T-helper 2 cell treated with Interferon-gamma antibody and Interleukin-4, amounts not matched to agents 5 μg/mL and 100 μg/mL, for 36 hours (primary cell): ENCODE measurements at places on chromosomes 12 and 14.

DNA sequence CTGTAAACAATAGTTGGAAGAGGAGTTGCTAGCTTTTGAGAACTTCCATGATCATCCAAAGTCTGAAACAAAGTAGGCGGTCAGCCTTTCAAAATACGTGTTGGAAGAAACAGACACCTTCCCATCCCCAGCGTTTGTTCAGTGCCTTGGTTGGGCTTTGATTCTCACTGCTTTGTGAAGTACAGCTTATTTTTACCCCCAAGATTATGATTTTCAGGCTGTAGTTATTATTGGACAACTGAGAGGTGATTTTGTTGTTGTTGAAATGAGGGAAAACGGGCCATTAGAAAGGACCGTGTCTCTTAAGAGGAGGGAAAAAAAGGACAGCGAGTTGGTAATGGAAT lies 921 bp upstream of the CEP83 start:
- peak overlapping the region; percentile 89 for H3K4me3 ChIP-seq
- H3K27me3 ChIP-seq: peaks cover 13% of the 10 kb centered on the region
- H3K4me1 ChIP-seq: peaks cover 27% of the 10 kb centered on the region
- no peak for DNase-seq

DNA sequence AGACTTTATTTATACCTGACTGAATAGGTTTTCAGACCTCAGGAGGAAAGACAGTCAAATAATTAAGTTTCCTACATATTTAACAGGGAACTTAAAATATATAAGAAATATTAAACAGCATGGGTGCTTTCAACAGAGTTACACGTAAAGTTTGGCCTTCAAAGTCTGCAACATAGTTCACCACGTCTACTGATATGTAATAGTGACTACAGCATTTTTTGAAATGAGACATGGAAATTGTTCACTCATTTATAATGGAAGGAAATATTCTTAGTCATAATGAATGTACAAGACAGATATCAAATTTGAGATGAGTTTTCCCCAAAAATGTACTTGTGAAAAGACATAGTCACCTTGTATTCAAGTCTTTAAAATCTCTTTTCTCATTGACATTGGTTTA lies 56.7 kb upstream of the KCNMB4 start:
- no peak for DNase-seq
- H3K27me3 ChIP-seq: no peaks in the 10 kb centered on the region
- peaks cover 22% of the 10 kb centered on the region for H3K36me3 ChIP-seq
- no peak overlapping the region for H3K4me3 ChIP-seq
- no peak overlapping the region for H3K27ac ChIP-seq

- DNase-seq: no peak
- H3K4me3 ChIP-seq: no peak overlapping the region
- H3K4me1 ChIP-seq: peaks cover 4% of the 10 kb centered on the region
These were observed 504.9 kb upstream of the CCDC196 start for GRCh38 chr14:65981192-65981843.

DNA sequence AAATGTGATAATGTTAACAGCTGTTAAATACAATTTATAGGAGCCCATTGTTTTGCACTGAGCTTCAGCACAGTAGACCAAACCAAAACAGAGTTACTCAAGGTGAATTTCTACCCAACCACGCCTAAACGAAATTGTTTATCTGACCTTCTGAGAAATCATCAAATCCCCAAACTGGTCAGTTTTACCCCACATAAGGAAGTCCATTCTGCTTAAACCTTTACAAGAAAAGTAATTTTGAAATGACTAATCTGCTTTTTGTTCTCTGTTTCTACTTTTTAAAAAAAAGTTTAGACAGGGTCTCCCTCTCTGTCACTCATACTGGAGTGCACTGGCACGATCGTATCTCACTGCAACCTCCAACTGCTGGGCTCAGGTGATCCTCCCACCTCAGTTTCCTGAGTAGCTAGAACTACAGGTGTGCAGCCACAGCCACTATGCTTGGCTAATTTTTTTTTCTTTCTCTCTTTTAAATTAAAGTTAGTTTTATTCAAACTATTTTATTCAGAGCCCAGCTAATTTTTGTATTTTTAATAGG lies 1.4 kb upstream of the RNF10 start:
- DNase-seq: no peak
- H3K4me1 ChIP-seq: peaks cover 36% of the 10 kb centered on the region
- H3K4me3 ChIP-seq: no peak overlapping the region
- H3K27me3 ChIP-seq: no peaks in the 10 kb centered on the region

DNA sequence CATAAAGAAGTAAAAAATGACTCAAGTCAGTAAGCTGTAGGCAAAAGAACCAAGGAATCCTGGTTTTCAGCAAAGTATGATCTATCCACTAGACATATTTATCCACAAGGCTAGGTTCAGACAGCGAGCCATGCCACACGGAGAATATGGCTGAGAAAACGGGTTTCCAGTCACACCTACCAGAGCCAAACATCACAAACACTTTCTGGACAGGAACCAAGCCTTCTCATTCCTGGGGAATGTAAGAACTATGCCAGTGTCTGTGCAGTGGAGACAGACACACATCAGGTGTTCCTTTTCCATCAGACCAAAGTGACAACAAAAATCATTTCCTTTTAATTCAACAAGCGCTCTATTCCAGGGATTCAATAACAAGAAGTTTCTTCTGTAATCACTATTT lies 41.1 kb downstream of the AREL1 start:
- DNase-seq: no peak
- peaks cover 6% of the 10 kb centered on the region for H3K4me1 ChIP-seq
- H3K27ac ChIP-seq: no peak overlapping the region
- no peak overlapping the region for H3K4me3 ChIP-seq

- no peaks in the 10 kb centered on the region for H3K36me3 ChIP-seq
- H3K4me1 ChIP-seq: peaks cover 13% of the 10 kb centered on the region
- H3K27me3 ChIP-seq: peaks cover 67% of the 10 kb centered on the region
- DNase-seq: peak; percentile 63
- no peak within 1 kb of the TSS for H3K27ac ChIP-seq
These were observed at the start of gene ITGA7 for GRCh38 chr12:55707841-55708694. Gene ITGA7 (minus strand): TSS chr12:55707904. CDS start chr12:55707682, 222 bp downstream.

DNA sequence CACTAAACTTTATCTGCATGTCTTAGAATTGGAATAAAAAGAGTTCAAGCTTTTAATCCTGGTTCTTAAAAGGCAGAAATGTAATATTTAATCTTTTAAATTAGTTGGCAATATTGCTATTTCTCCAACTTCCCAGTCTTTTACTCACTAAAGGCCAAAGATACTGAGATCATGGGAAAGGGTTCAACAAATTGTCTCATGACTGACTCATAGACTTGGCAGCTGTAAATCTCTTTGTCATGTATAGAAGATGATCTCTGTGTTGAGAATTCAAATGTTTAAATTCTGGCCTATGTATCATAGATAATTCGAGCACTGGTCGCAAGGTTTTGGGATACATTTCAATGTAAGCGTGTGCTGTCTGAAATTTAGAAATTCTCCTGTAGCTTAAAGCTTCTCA lies 40.1 kb upstream of the STRAP start:
- H3K4me1 ChIP-seq: no peaks in the 10 kb centered on the region
- no peaks in the 10 kb centered on the region for H3K36me3 ChIP-seq
- no peak for DNase-seq
- H3K27me3 ChIP-seq: peaks cover 8% of the 10 kb centered on the region

DNA sequence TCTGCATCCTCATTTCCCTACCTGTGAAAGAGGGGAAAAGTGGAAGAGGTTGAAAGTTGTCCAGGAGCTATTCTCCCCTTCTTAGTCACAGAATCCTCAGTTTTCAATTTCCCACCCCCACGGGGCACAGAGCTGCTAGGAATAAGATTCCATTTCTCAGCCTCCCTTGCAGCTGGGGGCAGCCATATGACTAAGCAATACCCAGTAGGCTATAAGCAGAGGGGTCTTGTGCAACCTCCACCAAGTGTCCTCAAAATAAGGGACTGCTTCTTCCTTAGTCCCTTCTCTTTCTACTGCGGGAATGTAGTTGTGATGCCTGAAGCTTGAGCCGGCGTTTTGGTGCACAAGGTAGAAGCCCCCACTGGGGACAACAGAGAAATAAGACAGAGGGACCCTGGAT lies 40.9 kb downstream of the VWF start:
- peaks cover 5% of the 10 kb centered on the region for H3K27me3 ChIP-seq
- H3K36me3 ChIP-seq: no peaks in the 10 kb centered on the region
- DNase-seq: no peak
- H3K27ac ChIP-seq: no peak overlapping the region
- H3K4me3 ChIP-seq: no peak overlapping the region

- H3K36me3 ChIP-seq: peaks cover 47% of the 10 kb centered on the region
- peak overlapping the region; percentile 100 for H3K4me3 ChIP-seq
- peaks cover 7% of the 10 kb centered on the region for H3K27me3 ChIP-seq
- DNase-seq: peak; percentile 92
- peaks cover 59% of the 10 kb centered on the region for H3K4me1 ChIP-seq
These were observed 717 bp downstream of the UBC start for GRCh38 chr12:124913474-124914391.

GRCh38 chr14:65042731-65043372 lies 56.2 kb downstream of the FNTB start:
- DNase-seq: no peak
- H3K4me1 ChIP-seq: peaks cover 13% of the 10 kb centered on the region
- H3K27ac ChIP-seq: no peak overlapping the region

GRCh38 chr12:27260746-27261145 lies 16.7 kb downstream of the STK38L start:
- no peaks in the 10 kb centered on the region for H3K27me3 ChIP-seq
- H3K4me3 ChIP-seq: no peak overlapping the region
- no peak for DNase-seq
- H3K4me1 ChIP-seq: peaks cover 18% of the 10 kb centered on the region
- peaks cover 10% of the 10 kb centered on the region for H3K36me3 ChIP-seq
- no peak overlapping the region for H3K27ac ChIP-seq

DNA sequence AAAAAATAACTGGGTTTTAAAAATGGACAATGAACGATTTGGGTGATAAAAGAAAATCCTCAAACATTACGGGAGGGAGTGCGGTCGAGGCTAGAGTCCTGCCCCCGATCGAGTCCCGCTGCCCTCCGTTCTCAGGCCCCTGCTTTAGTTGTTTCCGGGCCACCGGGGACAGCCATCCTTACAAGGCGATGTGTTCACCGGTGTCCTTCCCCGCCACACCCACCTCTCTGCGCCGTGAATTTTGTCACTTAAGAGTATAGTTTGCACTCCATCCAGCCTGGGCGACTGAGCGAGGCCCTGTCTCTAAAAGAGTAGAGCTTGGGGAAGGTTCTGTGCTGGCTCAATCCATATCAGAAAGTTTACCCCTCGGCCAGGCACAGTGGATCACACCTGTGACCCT lies 2.9 kb downstream of the ULK1 start:
- H3K27ac ChIP-seq: peak overlapping the region; percentile 55
- H3K27me3 ChIP-seq: no peaks in the 10 kb centered on the region
- H3K36me3 ChIP-seq: no peaks in the 10 kb centered on the region
- H3K4me3 ChIP-seq: peak overlapping the region; percentile 43
- no peak for DNase-seq

DNA sequence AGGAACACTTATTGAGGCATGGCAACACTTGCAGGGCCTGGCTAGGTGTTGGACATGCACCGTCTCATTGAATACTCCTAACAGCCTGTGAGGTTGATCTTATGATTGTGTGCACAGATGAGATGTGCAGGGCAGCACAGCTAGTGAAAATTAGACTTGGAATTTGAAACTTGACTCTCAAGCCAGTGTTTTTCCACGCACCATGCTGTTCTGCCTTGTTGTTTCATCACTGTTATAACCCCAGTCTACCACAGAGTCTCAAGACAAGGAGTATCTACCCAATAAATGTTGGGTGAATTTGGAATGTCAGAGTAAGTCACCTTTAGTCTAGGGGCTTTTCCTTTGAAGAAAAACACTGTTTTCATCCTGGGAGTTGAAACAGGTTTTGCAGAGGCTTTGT lies 55.8 kb upstream of the LRIG3 start:
- H3K27me3 ChIP-seq: no peaks in the 10 kb centered on the region
- H3K36me3 ChIP-seq: no peaks in the 10 kb centered on the region
- no peaks in the 10 kb centered on the region for H3K4me1 ChIP-seq
- no peak for DNase-seq

- no peaks in the 10 kb centered on the region for H3K36me3 ChIP-seq
- H3K4me3 ChIP-seq: no peak overlapping the region
- H3K27ac ChIP-seq: no peak overlapping the region
- peaks cover 2% of the 10 kb centered on the region for H3K27me3 ChIP-seq
These were observed 163.6 kb upstream of the GSC start for GRCh38 chr14:94933486-94933885.

DNA sequence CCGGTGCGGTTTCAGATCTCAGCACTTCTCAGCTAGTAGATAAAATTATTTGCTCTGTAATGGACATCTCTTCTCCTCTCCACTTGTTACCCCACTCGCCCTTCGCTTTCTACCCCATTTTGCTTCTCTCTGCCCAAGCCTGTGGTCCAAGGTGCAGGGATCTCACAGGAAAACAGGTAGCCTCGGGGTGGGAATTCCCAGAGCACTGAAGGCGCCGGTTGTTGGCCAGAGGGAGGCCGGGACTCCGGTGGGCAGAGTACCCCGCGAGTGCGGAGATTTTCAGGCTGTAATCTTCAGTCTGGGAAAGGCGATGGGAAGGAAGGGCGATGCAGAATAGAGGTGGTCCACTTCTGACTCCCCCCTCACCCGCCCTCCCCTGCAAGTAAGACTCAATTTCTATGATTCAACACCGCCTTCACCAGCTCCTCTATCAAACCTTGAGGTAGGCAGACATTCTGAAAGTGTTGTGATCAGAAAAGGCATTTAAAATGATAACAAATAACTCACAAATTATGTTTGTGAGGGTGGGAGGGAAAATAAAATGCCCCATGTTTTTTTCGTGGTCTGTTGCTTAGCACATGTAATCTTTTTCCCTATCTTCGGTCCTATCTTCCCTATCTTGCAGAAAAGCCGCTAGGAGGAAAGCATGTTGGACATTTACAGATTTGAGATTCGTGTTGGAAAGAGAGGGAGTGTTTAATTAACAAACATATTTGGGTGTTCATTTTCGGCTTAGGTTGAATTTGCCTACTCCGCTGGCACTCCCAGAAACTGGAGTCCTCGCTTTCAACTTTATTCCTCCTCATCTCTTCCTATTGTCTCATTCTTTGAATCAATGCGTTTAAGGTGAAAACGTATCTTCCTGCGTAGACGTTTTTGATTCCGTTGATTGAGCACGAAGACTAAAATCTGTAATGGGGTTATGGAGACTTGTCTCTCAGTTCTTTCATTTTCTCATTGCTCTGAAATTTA lies 8.5 kb downstream of the FOXG1 start:
- H3K4me1 ChIP-seq: no peaks in the 10 kb centered on the region
- H3K27ac ChIP-seq: no peak overlapping the region
- peaks cover 48% of the 10 kb centered on the region for H3K27me3 ChIP-seq
- no peaks in the 10 kb centered on the region for H3K36me3 ChIP-seq
- no peak for DNase-seq
- no peak overlapping the region for H3K4me3 ChIP-seq

DNA sequence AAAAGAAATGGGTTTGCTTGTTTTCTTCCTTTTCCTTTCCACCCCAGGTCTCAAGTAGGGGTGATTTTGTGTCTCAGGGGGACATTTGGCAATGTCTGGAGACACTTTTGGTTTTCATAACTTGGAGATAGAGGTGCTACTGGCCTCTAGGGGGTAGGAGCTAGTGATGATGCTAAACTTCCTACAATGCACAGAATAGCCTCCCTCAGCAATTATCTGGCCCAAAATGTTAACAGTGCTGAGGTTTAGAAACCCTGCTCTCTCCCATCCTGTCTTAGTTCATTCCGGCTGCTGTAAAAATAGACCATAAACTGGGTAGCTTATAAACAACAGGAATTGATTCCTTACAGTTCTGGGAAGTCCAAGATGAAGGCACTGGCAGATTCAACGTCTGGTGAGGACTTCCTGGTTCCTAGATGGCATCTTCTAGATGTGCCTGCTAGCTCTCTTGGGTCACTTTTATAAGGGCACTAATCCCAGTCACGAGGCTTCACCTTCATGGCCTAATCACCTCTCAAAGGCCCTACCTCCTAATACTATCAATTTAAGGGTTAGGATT lies 7.4 kb upstream of the GAS2L3 start:
- DNase-seq: no peak
- no peaks in the 10 kb centered on the region for H3K36me3 ChIP-seq
- peaks cover 19% of the 10 kb centered on the region for H3K27me3 ChIP-seq
- H3K4me1 ChIP-seq: peaks cover 9% of the 10 kb centered on the region
- no peak overlapping the region for H3K4me3 ChIP-seq
